Iris pigment epithelial cell (primary cell): ENCODE measurements at places on chromosomes 13 and 19.

DNA sequence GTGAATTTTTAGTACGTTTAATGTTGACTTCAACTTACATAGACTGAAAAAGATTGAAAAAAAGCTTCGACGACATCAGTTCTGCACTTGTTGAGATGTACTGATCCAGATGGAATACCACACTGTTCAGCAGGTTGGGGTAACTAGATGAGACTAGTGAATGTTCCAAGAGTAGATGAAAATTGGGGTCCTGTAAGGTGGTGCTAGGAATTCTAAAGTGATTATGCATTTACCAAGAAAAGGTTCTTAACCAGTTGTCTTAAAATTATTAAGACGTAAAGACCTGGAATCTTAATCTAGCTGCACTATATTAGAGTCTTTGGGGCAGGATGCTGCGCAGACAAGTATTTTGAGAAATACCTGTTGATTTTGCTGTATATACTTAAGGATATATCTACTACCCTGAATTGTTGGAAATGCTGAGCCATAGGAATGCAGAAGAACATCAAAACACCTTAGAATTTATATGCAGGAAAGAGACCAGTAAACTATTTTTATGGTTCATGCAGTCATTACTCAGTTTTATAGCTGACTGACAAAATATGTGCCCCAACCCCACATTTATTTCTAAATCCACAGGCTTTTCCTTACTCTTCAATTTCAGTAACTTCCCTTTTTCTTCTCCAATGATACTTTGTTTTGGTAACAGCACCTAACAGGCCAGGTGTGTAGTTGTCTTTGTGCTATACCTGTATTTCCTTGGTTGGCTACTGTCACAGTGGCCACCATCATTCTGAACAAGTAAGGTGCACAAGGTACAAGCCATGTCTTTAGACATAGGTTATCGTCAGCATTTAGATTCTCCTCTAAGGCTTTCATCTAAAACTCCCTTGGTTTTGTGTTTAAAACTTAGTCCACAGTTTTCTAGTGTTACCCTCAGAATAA lies 8.6 kb downstream of the MIR17HG start:
- no peak for DNase-seq

DNA sequence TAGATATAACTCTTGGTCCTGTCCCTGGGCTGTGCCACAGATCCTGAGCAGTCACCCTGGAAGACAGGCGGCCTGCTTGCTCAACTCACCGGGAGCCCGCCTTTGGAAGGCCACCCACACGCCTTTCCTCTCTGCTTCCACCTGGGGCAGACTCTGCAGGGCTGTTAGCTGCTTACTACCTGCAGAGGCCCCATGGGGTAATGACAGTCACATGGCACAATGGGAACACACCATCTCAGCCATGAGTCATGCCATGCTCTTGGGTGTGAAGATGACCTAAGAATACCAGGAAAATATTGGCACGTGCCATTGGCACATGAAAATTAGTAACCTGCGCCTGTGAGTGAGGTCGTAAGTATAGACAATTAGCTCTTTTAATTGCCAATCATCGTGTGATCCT lies 108.6 kb downstream of the COL4A2 start:
- no peak for DNase-seq

DNA sequence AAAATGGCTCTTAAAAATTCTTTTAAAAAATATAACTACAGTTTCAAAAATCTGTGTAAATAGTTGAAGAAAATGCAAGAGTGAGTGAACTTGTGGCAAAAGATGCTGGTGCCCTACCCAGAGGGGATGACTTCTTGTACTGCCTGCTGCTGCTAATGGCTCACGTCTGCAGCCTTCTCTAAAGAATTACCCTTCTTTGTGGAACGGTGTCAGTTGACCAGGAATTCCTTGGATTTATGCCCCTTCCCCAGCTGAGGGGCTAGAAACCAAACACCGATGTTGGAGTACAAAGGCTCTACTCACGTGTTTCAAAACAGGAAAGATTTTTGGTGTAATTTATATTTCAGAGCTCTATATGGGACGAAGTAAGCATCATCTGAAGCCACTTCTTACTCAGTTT lies 1582.8 kb downstream of the OLFM4 start:
- no peak for DNase-seq

- peak; percentile 64 for DNase-seq
These were observed 565.1 kb downstream of the LIG4 start for GRCh38 chr13:107650081-107650701.

- peak; percentile 14 for DNase-seq
These were observed 5.0 kb upstream of the ZNF230 start for GRCh38 chr19:43997631-43998290.

DNA sequence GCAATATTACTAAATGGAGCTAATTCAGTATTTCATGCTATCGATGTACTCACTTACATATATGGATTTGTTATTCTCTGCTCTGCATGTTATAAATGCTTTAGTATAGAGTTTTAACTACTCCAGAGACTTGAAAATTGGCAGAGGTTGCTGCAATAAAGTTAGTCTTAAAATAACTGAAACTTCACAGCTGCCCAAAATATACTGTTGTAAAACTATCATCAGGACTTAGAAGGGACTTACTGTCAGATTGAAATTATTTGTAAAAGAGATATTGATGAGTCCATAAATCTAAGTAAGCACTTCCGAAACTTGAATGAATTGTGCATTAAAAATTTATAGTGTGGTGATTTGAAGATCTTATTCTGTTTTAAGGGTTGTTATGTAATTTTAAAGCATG lies 1178.2 kb upstream of the PCDH20 start:
- DNase-seq = no peak

GRCh38 chr13:36837354-36838092 lies 18.5 kb downstream of the RFXAP start:
- no peak for DNase-seq
